ENCODE measurements at places on chromosomes 13 and 19.

GRCh38 chr13:98853771-98854221 lies 101.3 kb upstream of the SLC15A1 start:
- DNase-seq: no peak

DNA sequence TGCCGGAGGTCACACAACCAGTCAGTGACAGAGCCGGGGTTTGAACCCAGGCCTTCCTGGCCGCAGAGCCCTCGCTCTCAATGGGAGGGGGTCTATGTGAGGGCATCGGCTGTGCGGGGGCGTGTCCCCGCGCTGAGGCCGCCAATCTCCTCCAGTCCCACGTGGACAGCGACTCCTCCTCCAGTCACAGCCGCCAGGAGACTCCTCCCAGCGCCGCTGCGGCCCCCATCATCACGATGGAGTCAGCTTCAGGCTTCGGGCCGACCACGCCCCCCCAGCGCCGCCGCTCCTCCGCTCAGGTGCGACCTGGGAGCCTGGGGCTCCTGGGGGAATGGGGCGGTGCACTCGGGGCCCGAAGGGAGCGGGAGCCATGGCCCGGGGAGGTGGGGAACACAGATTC lies 6.0 kb downstream of the SPRED3 start:
- no peak for DNase-seq

DNA sequence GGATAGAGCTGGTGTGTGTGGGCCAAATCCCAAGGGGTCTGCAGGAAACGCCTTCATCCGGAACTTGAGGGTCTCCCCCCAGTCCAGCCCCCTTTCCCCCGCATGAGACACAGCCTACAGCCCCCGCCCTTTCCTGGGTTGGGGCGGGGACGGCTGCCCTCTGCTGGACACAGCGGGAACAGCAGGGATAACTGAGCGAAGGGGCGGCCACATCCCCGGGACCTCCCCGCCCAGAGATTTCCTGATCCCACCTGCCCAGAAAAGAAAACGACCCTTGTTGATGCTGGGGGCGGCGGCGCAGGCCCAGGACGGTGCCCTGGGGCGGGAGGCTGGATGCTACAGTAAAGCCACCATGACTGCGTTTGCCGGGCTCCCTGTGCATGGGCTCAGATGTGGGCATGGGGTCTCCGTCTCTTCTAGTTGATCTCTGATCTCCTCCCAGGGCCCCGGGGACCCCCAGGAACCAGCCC lies 14.2 kb downstream of the ONECUT3 start:
- no peak for DNase-seq

GRCh38 chr13:30211745-30212144 lies 95.6 kb downstream of the KATNAL1 start:
- DNase-seq: no peak

DNA sequence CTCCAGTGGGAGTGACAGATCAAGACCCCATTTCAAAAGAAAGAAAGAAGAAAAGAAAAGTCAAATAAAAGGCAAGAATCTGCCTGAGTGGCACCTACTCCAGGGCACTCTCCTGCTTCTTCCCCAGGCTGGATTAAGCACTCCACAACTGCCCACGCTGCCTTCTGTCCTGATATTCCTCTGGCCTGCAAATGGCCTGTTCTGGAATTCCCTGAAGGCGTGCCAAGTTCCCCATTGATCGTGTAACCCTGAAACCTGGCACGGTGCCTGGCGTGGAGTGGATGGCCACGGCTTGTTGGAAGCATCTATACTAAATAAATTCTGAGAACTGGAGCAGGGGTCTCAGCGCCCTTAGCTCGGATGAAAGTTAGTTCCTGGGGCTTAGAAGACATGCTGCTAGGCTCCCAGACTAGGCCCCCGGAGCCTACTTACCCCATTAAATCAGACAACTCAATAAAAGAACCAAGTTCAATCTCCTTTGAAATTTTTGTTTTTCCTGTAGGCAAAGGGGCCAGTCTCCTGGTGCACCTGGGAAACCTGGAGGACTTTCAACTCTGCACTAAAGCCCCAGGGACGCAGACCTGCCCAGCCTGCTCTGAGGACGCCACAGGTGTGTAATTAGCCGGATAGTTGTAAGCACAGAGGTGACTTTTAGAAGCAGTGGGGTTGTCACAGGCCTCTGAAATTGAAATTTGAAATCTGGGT lies 21.9 kb downstream of the ANKRD27 start:
- no peak for DNase-seq

DNA sequence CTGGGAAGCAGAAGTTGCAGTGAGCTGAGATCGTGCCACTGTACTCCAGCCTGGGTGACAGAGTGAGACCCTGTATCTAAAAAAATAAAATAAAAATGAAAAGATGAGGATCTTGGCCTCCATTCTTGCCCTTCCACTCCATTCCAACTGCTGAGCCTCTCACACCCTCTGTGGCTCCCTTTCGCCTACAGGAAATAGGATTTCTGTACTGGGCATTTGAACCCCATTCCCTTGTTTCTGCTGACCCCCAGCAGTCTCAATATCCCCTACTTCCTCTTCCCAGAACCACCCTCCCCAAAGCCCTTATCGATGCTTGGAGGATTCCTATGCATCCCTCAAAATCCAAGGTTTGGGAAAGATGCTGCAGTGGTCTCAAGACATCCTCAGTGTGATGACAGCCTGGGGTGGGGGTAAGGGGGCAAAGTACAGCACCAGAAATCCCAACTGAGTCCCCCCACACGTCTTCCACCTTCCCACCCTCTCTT lies 12.5 kb upstream of the GDF15 start:
- no peak for DNase-seq

- DNase-seq: no peak
Observed at GRCh38 chr13:20399515-20399914, 126.1 kb downstream of the CRYL1 start.

- no peak for DNase-seq
Observed at GRCh38 chr13:109586509-109587346, 199.7 kb downstream of the IRS2 start.

GRCh38 chr13:51453207-51453958 lies 547 bp upstream of the INTS6 start:
- no peak for DNase-seq

DNA sequence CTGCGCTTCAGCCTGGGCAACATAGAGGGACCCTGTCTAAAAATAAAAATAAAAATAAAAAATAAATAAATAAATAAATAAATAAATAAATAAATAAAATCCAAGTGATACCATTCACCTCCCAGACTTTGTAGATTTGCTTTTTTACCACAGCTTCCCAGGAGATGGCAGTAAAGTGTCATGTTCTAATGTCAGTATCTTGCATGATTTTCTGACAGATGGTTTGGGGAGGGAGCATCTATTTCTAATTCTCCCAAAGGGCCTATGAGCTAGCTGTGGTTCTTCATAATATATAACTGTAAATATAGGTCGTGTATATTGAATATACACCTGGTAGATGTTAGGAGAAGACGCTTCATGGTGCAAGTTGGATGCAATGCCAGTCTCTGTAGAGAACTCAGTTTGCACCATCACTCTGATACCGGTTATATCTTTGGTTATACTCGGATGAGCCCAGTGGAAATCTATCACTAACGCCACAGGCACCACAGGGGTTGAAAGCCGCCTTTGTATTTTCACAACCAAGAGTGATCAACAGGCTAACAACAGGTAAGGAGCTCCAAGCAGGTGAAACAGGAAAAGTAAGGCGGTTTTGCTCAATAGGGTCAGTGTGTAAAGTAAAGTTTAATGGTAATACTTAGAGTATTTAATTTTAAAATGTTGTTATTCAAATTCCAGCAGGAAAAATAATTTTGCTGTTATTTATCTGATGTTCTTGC lies 13.9 kb downstream of the APLP1 start:
- DNase-seq: peak; percentile 74

DNA sequence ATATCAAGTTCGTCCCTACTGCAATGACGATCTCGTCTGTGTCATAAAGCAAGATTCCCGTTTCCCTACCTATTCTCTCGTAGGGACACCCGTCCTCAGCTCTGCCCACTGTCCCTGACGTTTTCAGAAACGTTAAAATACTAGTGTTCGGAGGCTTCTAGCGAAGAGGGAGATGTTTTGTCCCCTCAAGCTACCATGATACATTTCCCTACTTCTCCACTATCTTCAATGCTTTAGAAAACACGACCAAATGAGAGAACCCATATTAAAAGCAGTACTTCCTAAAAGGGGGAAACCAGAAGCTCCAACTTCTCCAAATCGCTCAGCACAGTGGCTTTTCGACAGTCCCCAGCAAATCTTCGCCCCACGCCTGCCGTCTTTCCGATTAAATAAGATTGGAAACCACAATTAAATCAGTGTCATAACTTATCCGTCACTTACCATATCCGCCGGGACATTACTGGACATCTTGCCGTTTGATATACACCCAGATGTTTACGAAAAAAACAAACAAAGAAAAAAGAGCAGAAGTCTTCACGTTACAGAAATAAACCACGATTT lies 1.3 kb downstream of the UBL3 start:
- DNase-seq: peak; percentile 80

DNA sequence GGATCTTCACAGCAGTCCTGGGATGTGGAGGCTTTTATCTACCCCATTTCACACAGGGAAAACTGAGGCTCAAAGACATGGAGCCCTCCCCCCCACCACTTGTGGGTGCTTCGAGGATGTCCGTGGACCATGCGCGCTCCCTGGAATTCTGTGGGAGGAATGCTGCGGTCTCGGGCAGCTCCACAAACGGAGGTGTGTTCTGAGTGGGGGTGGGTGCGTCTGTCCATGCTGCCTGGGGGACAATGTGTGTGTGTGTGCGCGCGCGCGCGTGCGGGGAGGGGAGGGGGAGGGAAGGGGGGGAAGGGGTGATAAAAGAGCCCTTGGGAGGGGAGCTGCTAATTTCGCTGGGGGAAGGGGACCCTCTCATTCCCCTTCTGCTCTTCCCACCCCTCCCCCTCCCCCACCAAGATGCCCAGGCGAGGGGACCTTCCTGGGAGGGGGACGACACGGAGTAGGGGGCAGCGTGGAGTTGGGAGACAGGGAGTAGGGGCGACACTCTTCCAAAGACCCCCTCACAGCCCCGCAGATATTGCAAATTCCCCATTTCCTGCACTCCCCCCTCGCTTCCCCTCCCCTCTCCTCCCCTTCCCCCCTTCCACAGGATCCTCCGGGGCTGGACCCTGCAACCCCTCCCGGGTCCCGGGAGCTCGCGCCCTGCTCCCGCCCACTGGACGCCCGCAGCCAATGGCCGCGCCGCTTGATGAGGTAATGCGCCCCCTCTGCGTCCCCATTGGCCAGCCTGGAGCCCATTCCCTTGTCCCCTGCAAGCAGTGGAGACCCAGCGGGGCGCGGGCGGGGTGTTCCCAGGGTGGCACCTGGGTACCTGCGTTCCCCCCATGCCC lies 18.9 kb upstream of the ZNRF4 start:
- no peak for DNase-seq

DNA sequence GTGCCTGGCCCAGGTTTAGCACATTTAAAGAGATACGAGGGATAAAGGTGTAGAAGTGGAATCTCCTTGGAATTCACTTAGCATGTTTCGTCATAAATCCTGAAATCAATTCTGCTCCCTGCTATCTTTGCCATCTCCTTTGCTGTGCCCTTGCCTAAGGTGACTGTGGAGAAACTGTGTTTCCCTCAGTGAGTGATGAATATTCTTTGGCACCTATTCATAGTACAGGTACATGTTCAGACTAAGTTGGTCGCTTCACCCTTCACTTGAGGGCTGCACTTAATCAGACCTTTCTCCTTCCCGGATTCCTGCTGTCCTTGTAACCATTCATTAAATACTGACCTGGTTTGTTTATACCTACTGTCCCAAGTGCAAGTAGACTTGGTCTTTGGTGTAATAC lies 17.8 kb downstream of the PCCA start:
- no peak for DNase-seq

Measured in NCI-H748 treated with DMSO at 0.1 percent for 48 hours (cell line).